Myometrial cell (primary cell): ENCODE measurements at places on chromosomes 16 and 17. TPM values are rescaled to one million over a fixed set of nuclear protein-coding genes. Genes with fewer than 3 reads are reported as not detected.

KRT28 gene
- total RNA-seq, result not detected in 2 replicates

CDH1 gene
- total RNA-seq, result not detected in 2 replicates

RCVRN gene
- not detected in 2 replicates for total RNA-seq

TBC1D3L gene
- total RNA-seq, result 1.9 and 4.0 TPM in 2 replicates

PLEKHH3 gene
- 20.5 and 27.8 TPM in 2 replicates for total RNA-seq

HASPIN gene
- 4.1 and 5.8 TPM in 2 replicates for total RNA-seq

OTOP3 gene
- total RNA-seq, result not detected in 2 replicates

SREBF1 gene
- total RNA-seq, result 125 and 127 TPM in 2 replicates

TMEM204 gene
- 28.5 and 39.8 TPM in 2 replicates for total RNA-seq

CAPN15 gene
- total RNA-seq, result 34.9 and 35.8 TPM in 2 replicates

DOK4 gene
- 43.5 and 47.9 TPM in 2 replicates for total RNA-seq

CCL1 gene
- total RNA-seq, result not detected in 2 replicates

PLA2G10 gene
- not detected in 2 replicates for total RNA-seq

RAB11FIP4 gene
- total RNA-seq, result 0.18 and 0.86 TPM in 2 replicates

SMIM22 gene
- total RNA-seq, result not detected in 2 replicates

KCNH4 gene
- total RNA-seq, result not detected in 2 replicates

NRN1L gene
- total RNA-seq, result 0.89 TPM in 1 of 2 replicates, not detected in the other

OR4D1 gene
- not detected in 2 replicates for total RNA-seq
